ENCODE measurements at places on chromosomes 5 and 9.
A peak's percentile ranks its signal among the peaks of the same experiment; 100 is the strongest.

DNA sequence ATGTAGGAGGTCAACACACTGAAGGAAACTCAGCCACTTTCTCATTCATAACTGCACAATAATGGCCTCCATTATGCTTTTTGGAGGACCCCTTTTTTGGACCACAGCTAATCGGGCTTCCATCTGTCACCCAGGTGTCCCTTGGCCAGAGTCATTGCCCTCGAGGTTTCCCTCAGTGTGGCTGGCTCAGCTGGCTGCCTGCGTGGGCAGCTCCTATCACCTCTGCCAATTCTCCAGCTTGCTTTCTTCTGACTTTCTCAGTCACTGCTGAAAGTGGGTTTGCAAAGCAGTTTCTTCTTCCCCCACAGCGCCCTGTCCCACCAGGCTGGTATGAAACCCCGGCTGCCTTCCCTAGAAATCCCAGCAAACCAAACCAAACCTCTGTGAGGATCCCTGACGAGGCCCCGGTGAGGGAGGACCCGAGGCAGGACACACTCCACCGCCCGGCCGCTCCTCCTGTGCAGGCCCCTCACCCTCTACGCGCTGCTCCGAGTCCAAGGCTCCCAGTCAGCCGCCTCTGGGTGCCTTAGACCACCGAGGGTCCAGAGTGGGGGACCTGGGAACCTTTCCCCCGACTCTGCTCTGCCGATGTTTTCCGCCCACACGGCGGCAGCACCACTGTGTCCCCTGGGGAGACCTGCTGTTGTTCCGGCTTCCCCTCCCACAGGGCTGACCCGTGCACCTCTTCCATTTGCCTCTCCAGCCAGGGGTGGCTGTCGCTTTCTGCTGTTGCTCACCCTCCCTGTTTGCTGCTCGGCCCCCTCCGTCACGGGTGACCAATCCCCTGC, 109.5 kb downstream of the TENT4A start:
- DNase-seq = no peak

- DNase-seq = peak; percentile 68
Observed at GRCh38 chr5:138748630-138749081, 4.6 kb upstream of the CTNNA1 start.

DNA sequence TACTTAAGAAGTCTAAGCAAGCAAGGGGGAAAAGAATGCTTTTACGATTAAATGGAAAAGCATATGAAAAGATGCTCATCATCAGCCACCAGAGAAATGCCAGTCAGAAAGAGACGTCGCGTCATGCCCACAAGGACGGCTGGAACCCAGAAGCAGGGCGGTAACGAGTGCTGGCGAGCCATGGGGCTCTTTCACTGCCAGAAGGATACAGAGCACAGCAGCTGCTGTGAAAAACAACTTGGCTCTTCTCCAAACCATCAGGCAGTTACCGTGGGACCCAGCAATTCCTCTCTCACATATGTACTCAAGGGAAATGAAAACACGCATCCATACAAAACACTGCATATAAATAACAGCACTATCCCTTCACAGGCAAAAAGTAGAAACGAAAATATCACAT, 95.5 kb downstream of the CAMSAP1 start:
- no peak for DNase-seq

- no peak for DNase-seq
Observed at GRCh38 chr5:7991125-7991821, 122.3 kb downstream of the MTRR start.

DNA sequence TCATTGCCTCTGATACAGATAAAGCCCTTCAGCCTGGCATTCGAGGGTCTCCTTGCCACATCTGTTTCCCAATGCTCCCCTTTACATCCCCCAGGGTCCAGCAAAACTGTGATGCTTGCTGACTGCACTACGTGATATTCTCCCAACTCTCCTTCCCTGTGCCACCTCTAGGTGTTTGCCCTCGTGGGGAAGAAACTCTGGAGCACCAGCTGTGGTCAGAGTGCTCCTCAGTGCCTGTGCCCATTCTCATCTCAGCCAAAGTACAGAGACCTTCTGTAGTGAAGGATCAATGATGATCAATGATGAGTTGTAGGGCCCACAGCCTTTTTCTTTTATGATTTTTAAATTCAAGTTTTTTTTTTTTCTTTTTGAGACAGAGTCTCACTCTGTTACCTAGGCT, 40.3 kb upstream of the MELK start:
- DNase-seq = no peak

DNA sequence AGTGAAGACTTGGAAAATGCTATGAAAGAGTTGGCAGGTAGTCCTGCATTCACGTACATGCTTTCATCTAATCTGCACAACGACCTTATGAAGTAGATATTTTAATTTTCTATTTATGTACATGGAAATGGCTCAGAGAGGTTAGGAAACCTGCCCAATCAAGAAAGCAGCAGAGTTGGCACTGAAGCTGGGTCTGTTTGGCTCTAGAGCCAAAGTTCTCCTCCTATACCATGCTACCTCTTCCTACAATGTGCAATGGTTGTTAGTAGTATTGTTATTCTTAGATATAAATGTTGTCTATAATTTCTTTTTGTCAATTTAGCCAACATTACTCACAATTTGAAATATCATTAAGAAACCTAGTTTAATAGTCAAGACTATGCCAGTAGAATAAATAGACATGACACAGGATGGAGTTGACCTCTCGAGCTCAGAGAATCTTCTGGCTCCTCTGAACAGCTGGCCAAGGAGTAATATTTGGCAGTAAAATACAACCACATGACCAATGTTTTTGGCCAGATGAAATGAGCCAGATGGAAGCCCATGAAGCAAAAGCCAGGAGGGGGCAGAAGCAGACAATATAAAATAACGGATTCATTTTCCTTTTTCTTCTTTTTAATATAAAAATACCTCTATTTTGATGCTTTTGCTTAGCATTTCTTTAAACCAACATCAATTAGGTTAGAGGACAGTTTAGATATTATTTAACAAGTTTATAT, 542.3 kb downstream of the PDE4D start:
- DNase-seq = no peak

- DNase-seq = no peak
Observed at GRCh38 chr5:38011668-38012188, 171.9 kb upstream of the GDNF start.

DNA sequence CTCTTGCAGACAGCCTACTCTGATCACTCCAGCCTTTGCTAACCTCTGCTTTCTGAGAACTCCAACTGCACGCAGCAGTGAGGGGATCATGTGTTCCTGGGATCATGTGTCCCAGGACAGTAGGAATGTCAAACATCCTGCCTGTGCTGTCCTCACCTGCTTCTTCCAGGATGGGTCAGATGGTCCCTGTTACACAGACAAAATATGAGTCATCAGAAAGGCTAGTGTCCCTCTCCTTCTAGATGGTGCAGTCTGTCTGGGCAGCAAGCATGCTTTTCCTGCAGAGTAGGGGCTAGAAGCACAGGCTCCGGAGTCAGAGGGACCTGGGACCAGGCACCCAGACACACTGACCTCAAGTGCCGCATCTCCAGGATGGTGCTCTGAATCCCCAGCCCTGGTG, 20.1 kb upstream of the SLC25A48 start:
- DNase-seq = no peak

- peak; percentile 15 for DNase-seq
Observed at GRCh38 chr9:113380869-113381378, 4.1 kb upstream of the HDHD3 start.

- no peak for DNase-seq
Observed at GRCh38 chr9:91178281-91179236, 183.2 kb downstream of the AUH start.

- no peak for DNase-seq
Observed at GRCh38 chr5:108398964-108399363, 17.1 kb upstream of the FBXL17 start.

GRCh38 chr5:23717486-23717885, 210.1 kb downstream of the PRDM9 start:
- no peak for DNase-seq

GRCh38 chr5:126869005-126869451, 92.1 kb downstream of the LMNB1 start:
- DNase-seq = no peak

DNA sequence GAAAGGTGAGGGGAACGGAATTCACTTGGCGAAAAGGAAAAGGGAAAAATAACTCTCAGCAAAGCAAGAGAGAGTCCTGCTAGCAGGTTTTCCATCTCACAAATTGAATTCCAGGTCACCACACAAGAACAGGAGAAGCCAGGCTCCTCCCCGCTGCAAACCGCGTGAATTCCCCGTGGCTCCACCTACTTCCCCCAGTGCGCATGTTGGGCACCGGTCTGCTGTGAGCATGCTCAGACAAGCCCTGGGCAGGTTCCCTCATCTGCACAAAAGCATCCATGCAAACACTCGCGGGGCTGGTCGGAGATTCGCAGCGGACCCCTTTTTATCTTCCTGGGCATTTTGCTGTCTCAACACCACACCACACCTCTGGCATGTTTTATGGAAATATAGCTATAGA, 58.5 kb upstream of the S1PR3 start:
- no peak for DNase-seq

GRCh38 chr9:96109680-96110351, 192.2 kb downstream of the HSD17B3 start:
- peak; percentile 73 for DNase-seq

DNA sequence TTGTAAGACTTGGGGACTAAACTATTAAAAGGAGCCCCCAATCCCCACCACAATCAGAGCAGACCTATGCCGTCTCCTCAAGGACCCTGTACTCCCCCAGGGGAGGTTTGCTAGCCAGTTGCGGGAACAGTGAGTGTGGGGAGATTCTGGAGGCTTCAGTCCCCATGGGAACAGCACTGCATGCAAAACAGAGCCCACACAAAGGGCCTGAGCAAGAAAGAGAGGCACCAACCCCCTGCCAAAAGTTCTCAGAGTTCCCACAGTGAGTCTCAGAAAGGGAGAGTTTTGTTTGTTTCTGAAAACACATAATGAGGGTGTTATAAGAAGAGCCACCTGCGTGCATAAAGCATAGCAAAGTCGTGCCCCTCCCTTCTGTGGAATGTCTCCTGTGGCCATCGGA, 56.6 kb downstream of the CFAP90 start:
- no peak for DNase-seq

GRCh38 chr5:174413567-174414314, 310.6 kb upstream of the MSX2 start:
- no peak for DNase-seq

- DNase-seq = no peak
Observed at GRCh38 chr5:43616535-43616934, 13.6 kb downstream of the NNT start.

DNA sequence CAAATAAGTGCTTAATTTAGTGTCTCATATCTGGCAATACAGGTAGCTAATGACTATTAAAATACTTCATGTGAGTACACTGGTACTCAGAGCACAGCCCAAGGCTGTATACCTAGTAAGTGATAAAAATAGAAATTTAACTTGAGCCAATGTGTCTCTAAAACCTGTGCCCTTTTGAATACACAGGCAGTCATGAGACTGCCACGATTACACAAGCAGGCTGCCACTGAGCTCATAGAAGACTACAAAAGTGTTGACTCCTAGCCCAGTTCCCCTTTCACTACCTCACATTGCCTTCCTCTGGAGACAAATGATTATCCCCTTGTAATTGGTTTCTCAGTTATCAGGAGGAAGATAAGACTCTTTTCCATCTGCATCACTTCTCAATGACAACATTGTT, 66.3 kb upstream of the PAPPA start:
- DNase-seq = peak; percentile 2
